ENCODE measurements at places on chromosomes 6 and 20.

- no peak for DNase-seq
Measured at GRCh38 chr6:119348748-119349360, 707 bp downstream of the MAN1A1 start.

DNA sequence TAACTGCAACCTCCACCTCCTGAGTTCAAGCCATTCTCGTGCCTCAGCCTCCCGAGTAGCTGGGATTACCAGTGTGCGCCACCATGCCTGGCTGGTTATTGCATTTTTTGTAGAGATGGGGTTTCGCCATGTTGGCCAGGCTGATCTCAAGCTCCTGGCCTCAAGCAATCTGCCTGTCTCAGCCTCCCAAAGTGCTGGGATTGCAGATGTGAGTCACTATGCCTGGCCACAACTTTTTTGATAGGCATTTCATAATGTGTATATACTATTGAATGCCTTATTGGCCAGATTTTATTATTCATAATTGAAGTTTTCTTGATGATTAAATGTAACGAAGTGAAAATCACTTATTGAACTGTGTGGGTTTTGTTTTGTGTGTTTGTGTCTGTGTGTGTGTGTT lies 27.9 kb downstream of the FIG4 start:
- no peak for DNase-seq

DNA sequence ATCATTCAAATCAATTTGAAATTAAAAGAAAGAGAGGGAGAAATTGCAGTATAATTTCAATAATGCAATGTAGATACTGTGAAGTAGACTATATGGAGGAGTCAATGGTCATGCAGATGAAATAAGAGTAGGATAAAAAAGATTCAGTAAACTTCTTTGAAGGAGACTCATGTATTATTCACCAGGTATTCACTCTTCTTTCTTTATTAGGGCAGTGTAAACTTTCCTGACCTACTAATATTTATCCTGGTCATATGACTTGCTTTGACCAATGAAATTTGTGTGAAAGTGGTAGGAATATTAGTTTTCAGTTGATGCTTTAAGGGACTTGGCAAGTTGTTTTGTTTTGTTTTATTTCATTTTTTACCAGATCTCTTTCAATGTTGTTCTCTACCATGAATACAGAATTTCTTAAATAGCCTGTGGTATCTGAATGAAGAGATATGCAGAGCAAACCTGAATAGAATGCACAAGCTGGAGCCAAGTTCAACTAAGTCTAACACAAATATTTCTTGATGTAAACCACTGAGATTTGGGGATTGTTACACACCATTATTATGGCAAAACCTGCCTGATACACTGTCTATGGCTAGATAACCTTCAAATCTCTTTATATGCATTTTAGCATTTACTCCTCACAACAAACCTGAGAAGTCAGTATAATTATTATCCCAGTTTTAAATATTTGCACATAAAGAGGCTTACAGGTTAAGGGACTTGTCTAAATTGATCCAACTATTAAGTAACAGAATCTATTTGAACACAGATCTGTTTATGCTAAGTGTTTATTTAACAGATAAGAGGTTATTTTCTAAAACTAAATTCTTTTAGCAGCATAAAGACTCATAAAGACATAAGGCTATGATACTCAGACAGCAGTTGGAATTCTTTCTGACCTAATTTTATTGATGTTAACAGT lies 311.2 kb downstream of the PKHD1 start:
- no peak for DNase-seq

DNA sequence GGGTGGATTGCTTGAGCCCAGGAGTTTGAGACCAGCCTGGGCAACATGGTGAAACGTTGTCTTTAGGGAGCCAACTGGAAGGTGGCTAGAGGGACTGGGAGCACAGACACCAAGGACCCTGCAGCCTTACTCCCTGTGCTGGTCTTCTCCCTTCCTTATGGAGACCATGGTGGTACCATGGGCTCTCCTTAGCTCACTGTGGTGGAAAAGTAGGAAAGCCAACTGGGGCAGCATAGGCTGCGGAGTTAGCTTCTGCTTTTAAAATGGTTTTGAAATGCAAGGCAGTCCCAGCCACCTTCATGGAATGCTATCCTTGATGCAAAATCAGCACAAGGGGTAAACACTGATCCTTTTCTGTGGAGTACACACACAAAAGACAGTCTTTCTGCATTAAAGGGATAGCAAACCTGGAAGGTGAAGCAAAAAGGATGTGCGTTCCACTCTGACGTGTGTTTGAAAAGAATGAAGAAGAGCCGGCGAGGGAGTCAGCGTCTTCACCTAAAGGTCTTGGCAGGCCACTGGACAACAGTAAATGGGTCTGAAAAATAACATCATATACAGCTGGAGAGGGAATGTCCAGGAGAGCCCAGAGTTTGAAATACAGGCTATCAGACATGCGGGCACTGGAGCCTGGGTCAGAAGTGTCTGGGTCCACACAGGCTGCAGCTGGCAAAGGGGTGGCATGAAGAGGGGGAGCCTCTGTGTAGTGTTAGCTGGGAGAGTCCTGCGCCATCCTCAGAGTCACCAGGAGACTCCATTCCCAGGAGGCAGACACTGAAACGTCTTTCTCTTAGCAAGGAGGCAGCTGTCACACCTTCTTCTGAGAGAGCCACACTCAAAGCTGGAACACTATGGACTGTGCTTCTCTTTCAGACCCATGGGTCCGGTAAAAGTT lies 58.5 kb downstream of the GPR6 start:
- DNase-seq = no peak
